ENCODE measurements at places on chromosomes 12 and 14. TPM values are rescaled to one million over a fixed set of nuclear protein-coding genes. Genes with fewer than 3 reads are reported as not detected.

- ATAC-seq, result peak; percentile 0
These were observed 678 bp downstream of the INF2 start for GRCh38 chr14:104689881-104690711.

GRCh38 chr12:45130881-45131281 lies 80.0 kb upstream of the DBX2 start:
- peak; percentile 79 for ATAC-seq

DNA sequence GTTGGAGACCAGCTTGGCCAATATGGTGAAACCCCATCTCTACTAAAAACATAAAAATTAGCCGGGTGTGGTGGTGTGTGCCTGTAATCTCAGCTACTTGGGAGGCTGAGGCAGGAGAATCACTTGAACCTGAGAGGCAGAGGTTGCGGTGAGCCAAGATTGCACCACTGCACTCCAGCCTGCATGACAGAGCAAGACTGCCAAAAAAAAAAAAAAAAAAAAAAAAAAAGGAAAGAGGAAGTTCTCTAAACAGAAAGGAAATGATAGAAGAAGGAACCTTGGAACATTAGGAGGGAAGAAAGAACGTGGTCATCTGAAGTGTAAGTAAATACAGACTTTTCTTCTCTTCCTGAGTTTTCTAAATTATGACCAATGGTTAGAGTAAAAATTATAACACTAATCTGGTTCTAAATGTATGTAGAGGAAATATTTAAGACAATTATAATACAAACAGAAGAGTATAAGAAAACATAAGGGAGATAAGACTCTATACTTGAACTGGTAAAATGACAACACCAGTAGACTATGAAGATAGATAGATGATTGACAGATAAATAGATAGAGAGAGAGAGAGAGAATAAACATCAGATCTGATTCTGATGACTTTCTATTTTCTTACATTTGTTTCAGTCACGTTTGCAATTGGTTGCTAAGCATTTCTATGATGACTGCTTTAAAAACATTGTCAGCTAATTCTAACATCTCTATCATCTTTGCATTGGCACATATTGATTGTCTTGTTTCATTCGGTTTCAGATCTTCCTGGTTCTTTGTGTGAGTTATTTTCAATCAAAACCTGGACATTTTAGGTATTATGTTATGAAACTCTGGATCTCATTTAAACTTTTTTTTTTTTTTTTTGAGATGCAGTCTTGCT lies 12.9 kb upstream of the CORO1C start:
- no peak for ATAC-seq

GRCh38 chr12:113440947-113441782 lies 19.0 kb downstream of the SDSL start:
- ATAC-seq, result no peak

- no peak for ATAC-seq
These were observed 2.8 kb upstream of the DAAM1 start for GRCh38 chr14:59185676-59186075.

DNA sequence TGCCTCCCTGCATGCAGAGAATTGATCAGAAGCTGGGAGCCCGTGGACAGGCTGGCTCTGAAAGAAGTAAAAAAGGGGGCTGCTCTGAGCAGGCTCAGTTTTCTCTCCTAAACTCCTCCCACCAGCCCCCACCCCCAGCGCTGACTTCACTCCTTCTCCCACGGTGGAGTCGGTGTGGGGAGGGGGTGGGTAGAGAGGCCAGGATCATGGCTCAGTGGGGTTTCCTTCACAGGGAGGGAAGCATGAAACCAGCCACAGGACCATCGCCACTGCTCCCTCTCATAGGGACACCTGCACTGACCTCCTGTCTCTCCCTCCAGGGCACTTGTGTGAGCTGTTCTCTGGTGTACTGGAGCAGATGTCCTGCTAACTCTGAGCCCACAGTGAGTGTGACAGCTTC lies 78.9 kb downstream of the STAB2 start:
- ATAC-seq, result no peak

The CINP gene
- 29.6 TPM for total RNA-seq

GRCh38 chr14:103739466-103739792 lies 23.8 kb downstream of the ZFYVE21 start:
- ATAC-seq, result no peak

- peak; percentile 98 for ATAC-seq
These were observed 15.3 kb upstream of the SPIC start for GRCh38 chr12:101459642-101460346.

GRCh38 chr12:44711736-44712135 lies 164.4 kb downstream of the NELL2 start:
- ATAC-seq, result no peak

DNA sequence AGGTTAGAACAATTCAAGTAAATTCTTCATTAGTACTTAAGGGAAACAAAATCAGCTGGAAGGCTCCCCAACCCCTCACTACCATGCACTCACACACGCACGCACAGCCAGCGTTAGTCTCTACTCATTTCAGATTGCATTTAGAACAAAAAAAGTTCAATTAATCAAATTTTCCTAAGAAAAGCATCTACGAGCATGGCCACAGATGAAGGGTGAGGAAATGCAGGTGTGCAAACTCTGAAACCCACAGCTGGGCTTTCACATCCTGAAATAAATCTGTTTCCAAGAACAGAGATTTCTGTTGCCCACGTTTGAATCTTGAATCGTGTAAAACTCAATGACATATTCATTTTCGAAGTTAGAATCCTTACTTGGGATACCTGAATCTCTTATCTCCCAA lies 62.6 kb downstream of the SEL1L start:
- ATAC-seq, result no peak

DNA sequence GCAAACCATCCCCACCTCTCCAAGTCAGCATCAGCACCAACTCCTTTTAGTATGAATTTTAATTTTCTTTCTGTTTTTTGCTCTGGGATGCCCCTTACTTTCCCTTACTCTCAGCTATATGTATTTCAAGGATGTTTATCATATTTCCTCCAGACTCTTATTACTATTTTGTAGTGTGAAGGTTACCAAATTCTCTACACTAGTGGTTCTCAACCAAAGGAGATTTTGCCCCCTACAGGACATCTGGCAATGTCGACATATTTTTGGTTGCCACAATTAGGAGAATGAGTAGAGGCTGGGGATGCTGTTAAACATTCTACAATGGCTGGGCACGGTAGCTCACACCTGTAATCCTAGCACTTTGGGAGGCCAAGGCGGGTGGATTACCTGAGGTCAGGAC lies 29.1 kb upstream of the SOS2 start:
- peak; percentile 45 for ATAC-seq

DNA sequence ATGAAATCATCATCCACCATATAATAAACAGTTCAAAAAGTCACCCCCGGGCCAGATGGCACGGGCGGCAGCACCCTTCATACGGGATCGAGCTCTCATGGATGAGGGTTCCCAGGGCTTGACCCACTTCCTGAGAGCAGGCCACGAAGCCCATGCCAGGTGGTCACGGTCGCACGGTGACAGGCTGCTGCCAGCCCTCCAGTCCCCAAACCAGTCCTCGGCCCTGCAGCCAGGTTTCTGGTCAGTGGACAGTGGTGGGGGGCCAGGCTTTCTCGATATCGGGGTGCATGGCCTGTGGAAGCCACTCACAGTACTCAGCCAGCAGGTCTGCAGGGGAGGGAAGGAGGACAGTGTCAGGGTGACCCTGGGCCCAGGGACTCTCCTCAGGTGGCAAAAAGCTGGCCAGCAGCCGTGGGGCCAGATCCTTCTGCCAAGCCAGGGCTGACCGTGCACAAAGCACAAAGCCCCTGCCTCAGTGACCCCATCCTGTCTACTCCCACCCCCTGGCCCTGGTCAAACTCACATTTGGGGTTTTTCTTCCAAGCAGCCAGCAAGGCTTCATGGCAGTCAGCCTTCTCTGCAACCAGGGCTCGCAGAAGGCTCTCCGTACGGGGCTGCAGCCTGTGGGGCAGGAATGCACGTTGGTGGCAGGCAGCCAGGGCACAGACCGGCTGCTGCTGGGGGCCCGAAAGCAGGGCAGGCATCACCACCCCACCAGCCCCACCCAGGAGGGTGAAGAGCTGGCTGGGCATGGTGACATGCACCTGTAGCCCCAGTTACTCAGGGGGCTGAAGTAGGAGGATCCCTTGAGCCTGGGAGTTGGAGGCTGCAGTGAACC lies 33.3 kb upstream of the UBC start:
- no peak for ATAC-seq

DNA sequence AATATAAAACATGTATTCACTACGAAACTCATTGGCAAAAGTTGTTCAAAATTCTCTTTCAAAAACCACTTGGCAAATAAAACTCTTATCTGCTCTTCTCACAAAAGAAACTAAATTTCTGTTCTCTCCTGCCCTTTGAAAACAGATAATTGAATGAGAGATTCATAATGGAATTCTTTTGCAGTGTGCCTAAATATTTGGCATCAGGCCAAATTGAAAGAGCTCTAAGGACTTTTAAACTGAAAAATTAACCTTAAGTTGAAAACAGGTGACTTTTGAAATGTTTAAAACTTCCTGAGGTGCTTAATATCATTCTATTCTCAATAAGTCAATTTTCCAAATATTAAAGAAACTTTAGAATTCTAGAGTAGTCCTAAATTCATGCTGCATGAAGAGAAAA lies 136.4 kb downstream of the FSCB start:
- ATAC-seq, result no peak

DNA sequence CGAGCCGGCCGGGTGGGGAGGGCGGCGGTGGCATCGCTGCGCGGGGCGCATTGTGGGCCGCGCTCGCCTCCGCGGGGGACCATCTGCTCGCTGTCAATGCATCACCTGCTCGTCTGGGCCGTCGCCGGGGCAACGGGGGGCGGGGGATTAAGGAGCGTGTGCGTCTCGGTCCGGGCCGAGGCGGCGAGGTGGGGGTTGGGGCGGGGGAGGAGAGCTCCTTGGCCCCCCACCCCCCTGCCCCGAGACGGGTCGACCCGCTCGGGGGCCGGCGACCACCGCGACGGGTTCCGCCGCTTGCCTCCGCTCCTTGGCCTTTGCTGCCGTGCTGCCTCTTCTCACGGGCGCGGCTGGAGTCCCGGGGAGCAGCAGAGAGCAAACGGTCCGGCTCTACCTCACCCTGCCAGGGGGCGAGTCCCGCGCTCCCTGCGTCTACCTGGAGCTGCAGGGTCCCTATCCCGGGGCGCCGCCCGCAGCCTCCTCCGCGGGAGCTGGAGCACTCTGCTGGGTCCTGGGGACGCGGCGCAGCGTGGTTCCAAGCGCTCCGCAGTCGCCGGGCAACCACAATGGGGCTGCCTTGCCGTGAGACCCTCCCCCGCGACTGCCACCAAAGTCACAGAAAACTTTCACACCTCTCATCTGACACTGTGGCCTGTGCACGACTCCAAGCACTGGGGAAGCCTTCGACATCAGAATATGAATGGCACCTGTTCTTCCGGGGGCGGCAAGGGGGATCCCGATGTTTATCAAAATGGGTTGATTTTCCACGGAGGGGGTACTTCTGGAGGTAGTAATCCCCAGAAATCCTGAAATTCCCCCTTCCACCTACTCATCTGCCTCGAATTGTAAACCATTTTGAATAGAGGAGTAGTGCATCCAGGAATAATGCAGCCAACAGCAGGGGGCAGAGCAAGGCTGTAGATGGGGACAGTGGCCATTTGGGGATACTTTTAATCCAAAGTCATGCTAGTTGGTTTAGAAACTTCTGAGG lies at the start of gene C12orf42:
Gene C12orf42 (minus strand): TSS at position 500 of the 988 bp plus-strand sequence. CDS start 17,542 bp downstream, outside the sequence.
- ATAC-seq, result peak; percentile 60

DNA sequence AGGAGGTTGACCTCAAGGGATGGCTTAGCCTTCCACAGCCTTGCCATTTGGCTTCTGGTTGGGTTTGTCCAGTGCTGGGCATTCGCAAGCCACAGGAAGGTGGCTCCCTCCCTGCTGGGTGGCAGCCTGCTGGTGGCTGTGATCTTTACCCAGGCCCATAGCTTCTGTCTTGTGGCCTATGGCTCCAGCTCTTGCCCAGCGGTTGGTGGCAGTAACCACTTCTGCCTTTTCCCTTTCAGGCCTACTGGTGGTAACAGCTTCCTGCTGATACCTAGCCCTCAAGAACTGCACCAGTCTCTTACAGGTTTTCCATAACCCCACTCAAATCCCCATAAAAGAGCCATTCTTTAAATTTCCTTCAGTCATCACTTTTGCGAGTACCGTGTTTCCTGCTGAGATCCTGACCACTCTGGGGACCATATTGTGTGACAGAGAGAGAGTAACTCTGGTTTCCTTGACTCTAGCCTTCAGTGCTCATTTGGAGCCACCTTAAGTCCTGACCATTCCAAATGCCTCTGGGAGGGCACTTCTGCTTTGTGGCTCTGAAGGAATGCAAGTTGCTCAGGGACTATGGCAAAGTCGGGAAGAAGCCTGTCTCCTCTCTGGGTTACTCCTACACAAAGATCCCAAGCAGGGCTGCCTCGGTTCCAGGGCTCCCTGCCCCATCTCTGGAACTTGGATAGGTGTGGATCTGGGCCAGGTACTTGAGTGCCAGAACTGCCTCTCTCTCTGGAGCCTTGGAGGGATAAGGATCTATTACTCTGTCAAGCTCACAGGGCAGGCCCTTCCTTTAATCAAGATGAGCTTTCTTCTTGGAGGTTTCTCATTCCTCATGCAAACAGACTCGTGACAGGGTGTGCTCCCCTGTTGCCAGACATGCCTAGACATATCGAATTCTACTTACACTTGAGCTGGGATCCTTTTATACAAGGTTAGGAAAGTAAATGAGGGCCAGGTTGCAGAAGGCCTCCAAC lies 2.9 kb upstream of the NYNRIN start:
- peak; percentile 72 for ATAC-seq

DNA sequence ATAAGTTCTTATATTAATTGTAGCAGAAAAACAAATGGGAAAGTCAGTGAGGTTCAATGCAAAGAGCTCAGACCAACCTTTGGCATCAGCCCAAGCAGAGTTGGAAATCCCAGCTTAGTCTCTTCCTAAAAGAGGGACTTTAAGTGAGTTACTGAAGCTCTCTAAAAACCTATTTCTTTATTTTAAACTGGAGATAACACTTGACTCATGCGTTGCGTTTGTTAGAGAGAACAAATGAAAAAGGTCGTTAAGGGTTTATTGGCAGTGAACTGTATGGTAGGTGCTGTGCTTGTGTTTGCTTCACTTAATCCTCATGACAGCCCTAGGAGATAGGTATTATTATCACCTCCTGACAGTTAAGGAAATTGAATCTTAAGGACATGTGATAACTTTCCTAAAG lies 396.5 kb downstream of the RAD51B start:
- peak; percentile 43 for ATAC-seq

- ATAC-seq, result peak; percentile 48
These were observed at the start of gene STXBP6 for GRCh38 chr14:25049568-25050268. STXBP6 (minus strand) TSS chr14:25050147; CDS start chr14:24974818, 75,329 bp downstream.

GRCh38 chr14:94054936-94055335 lies 26.1 kb downstream of the DDX24 start:
- no peak for ATAC-seq

The ANGEL1 gene
- 9.3 TPM for total RNA-seq

The BEGAIN gene
- 0.68 TPM for total RNA-seq

Measured in esophagus mucosa (tissue), 1 donor.